Erythroblast (primary cell): ENCODE measurements at places on chromosomes 11 and 22.

DNA sequence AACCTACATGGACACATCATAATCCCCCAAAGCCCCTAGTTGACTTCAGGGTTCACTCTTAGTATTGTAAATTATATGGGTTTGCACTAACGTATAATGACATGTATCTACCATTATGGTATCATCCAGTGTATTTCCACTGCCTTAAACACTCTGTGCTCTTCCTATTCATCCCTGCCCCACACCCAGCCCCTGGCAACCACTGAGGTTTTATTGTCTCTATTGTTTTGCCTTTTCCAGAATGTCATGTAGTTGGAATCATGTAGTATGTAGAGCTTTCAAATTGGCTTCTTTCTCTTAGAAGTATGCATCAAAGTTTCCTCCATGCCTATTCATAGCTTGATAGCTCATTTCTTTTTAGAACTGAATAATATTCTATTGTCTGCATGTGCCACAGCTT is 16.5 kb upstream of the EIF3M start:
- no peak for DNase-seq

- no peak for DNase-seq
These were observed 92.9 kb downstream of the MICAL3 start for GRCh38 chr22:17931400-17931825.

DNA sequence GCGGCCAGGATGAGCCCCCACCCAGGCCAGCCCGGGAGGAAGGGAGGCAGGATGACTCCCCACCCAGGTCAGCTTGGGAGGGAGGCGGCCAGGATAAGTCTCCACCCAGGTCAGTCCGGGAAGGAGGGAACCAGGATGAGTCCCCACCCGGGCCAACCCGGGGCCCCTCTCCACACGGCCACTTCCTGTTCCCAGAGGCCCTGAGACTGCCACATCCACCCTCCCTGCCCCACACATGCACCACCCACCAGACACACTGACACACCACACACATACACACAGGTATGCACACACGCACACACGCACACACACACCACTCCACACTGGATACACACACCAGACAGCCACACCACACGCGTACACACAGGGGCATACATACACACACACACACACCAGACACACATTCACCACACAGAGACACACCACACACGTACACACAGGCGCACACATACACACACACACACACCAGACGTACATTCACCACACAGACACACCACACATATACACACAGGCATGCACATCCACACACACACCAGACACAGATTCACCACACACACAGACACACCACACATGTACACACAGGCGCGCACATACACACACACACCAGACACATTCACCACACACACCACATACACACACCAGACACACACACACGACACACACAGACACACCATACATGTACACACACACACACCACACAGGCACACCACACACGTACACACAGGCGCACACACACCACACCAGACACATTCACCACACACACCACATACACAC is 84.9 kb upstream of the PRR5 start:
- peak; percentile 23 for DNase-seq

DNA sequence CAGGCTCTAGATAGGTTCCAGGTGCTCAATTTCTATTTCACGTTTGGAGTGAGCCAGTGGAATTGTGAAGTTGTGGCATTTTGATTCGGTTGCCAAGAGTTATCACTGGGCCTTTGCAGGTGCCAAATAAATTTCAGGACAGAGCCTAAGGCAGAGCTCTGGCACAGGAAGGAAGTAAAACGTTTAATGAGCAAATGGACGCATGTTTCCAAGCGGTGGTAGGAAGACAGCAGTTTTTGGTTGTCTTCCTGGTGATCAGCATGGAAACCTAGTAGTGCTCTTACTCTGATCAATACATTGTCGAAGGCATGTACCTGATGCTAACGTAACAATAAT is 452 bp downstream of the BIRC3 start:
- no peak for DNase-seq

- no peak for DNase-seq
These were observed 595 bp downstream of the TRIM66 start for GRCh38 chr11:8681837-8682302.

DNA sequence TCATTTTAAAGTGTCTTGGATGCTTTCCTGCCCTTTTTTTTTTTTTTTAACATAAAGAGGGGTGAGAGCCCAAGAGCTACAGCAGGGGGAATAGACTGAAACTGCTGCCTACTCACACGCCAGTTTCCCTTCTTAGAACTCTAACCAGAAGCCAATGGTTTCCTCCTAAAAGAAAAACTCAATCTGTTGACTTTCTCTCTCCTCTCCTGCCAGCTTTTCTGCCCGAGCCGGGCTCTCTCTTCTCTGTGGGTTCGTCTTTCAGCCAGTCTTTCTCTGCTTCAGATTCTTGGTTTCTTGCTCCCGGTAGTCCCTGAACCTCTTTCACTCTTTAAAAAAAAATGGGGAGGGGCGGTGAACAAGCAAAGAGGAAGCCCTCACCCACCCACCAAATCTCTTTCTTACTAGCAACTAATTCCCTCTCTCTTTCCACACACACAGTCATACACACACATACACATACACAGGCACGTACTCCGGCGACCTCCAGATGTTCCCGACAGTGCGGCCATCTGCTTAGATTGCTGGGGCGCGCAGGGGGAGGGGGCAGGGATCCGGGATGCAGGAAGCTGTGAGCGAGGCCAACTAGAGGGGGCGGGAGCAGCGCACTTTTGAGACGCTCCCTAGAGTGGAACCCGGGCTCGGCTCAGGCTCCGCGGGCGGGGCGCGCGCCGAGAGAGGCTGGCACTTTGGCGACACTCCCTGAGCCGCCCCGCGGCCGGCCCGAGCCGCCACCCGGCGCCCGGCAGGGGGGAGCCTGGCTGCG is 444 bp upstream of the TSKU start:
- DNase-seq, result peak; percentile 91

DNA sequence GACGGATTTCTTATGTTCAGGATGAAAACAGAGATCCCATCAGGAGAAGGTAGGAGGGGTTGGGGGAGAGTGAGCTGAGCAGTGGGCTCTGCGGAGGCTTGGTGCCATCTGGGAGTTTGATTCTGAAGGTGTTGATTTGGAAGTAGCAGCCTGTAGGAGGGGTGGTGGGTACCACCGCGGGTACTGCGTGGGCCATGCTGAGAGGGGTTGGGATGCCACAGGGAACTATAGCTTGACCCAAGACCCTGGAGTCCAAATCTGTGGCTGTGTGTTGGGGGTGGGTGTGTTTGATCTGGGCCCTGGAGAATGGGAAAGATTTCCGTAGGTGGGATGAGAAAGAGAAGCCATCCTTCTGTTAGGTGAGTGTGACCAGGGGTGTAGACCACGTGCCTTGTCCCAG is 5.0 kb downstream of the INCENP start:
- no peak for DNase-seq

- peak; percentile 43 for DNase-seq
These were observed 32.2 kb downstream of the C2CD3 start for GRCh38 chr11:74138572-74138971.

DNA sequence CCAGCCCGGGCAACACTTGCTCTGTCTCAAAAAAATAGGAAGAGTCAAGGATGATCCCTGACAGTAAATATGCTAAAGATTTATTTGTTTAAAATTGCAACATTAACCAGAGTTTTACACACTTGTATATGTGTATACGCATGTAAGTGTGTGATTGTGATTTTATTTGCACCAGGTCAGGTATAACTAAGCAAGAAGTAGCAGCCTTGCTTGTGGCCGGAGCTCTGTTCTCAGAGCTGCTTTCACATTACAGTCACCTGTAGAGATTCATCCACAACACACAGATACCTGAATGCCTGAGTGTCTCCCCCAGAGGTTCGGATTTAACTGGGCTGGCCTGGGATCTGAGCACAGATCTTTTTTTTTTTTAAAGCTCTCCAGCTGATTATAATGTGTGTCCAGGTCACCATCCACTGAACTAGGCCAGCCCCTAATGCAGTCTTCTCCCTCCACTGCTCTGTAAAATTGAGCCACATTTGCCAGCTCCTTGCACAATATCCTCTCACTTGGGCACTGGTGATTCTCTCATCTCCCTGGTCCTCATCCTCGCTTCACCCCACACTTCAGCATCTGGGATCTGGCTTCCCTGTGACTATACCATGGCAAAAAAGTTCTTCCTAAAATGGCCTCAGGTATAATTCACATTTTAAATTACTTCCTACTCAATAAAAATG is 48.3 kb downstream of the LIF start:
- DNase-seq, result no peak

- no peak for DNase-seq
These were observed 92.3 kb upstream of the C11orf87 start for GRCh38 chr11:109329716-109330115.

DNA sequence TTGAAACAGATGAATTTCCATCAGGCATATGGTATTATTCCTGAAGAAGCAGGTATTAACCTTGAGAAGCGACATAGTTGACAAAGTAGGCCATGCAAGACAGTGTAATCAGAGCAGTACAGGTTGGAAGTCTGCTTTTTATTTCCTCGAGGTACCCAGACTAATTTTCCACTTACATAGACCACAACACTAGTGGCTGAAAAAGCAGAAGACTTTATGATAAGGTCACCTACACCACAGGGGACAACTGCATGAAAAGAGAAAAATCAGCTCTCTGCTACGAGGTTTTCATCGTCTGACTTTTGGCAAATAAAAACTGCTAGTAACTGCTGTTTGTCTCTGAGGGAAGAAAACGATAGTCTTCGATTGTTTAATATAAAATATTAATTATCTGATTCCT is 77.5 kb downstream of the CNTN5 start:
- DNase-seq, result no peak

DNA sequence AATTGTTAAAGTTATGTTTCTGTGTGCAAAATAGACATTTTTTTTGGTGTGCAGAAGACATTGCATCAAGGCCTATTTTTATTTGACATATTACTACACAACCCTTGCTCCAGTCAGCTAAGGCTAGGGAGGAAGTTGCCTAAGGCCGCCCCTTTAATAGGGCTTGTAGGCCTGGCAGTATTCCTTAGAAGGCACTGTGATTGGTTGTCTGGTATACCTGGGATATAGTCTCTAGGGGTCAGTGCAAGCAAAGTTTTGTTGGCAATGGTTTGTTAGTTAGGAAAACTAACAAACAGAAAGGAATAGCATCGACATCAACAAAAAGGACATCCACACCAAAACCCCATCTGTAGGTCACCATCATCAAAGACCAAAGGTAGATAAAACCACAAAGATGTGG is 16.9 kb downstream of the CCDC15 start:
- no peak for DNase-seq

GRCh38 chr22:42699281-42699975 is 21.2 kb downstream of the A4GALT start:
- peak; percentile 38 for DNase-seq

GRCh38 chr11:124882339-124883071 is 15.2 kb downstream of the ROBO4 start:
- no peak for DNase-seq

GRCh38 chr11:2103668-2104523 is 35.3 kb downstream of the IGF2 start:
- no peak for DNase-seq

- DNase-seq, result no peak
These were observed 237.2 kb upstream of the PLET1 start for GRCh38 chr11:112497826-112498225.

DNA sequence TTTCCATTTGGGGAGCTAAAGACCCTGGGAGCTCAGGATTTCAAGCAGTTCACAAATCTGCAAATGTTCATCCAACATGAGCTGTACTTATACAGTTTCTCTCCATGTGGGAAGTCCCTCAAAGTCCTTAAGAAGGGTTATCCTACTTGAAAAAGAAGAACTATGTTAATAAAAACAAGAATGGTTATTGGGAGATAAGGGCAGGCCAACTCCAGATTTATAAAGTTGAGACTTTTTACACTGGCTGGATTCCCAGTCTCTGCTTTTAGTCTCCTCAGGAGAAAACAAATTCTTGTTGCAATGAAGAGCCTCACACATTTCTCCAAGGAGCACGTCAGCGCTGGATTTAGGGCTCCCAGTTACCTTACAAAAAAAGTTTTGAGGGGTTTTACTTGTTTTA is 34.2 kb upstream of the CTTN start:
- no peak for DNase-seq

- no peak for DNase-seq
These were observed 39.3 kb upstream of the MYO18B start for GRCh38 chr22:25702571-25703167.

GRCh38 chr22:38262051-38262795 is 10.6 kb downstream of the TMEM184B start:
- peak; percentile 50 for DNase-seq

- no peak for DNase-seq
These were observed 76.4 kb downstream of the PRSS23 start for GRCh38 chr11:86876716-86877234.

GRCh38 chr11:126461096-126461440 is 105.6 kb downstream of the ST3GAL4 start:
- no peak for DNase-seq

DNA sequence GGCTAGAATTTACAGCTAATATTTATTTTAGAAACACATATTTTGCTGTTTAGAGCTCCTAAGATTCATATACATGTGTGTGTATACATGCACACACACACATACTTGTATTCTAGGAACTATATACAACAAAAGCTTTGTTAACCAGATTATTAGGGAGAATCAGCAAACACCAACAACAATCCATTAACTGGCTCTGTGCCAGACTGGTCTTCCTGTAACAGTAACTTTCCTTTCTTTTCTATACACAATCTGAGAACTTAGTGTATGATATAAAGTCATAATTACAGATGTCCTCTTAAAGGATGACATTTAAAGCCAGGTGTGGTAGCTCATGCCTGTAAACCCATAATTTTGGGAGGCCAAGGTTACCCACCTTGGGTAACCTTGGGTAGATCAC is 49.5 kb upstream of the CLNS1A start:
- DNase-seq, result no peak

GRCh38 chr11:32615422-32615821 is 31.8 kb downstream of the EIF3M start:
- DNase-seq, result peak; percentile 17

DNA sequence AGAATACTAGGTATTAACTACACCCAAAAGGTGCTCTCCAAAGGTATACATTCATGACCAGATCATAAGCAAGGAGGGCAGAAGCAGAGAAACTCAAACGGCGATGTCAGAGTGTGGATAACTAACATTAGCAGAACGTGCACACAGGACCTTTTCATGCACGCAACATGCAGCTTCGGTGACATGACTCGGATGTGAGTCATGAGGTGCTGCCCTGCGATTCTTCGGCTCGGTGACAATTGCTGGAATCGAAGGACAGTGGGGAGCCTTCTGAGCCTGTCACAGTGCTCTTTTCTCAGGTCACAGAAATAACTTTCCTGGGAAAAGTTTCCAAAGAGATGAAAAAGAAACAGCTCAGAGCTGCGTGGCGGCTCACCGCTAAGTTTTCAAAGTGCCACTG is 418.5 kb upstream of the SYN3 start:
- DNase-seq, result no peak

DNA sequence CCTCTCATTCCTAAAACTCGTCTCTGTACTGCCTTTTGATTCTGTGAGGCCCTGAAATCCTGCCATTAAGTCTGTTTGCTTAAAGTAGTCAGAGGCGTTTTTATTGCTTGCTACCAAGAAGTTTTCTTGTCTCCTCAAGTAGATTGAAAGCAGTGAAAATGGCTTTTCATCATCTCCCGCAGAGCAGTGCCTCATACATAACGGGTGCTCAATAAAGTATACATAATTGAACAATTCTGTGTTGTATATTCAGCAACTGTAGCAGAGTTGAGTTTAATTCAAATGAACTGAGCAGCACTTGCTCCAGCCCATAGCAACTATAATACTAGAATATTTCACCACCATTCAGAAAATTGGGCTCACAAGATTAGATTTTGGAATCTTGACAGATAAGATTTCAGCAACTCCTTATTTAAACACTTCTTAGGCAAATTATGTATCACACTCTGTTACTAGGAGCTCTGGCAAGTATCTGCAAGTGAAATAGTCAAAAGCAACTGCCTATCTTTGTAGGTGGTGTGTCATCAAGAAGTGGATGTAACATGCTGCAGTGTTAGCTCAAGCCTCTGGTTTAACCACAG is 20.0 kb downstream of the FIBIN start:
- DNase-seq, result no peak
